ENCODE measurements at places on chromosomes 6 and 20. TPM values are rescaled to one million over a fixed set of nuclear protein-coding genes. Genes with fewer than 3 reads are reported as not detected.
A peak's percentile ranks its signal among the peaks of the same experiment; 100 is the strongest.

GRCh38 chr20:62029949-62030348, 35.7 kb downstream of the TAF4 start:
- H3K27me3 ChIP-seq: no peaks in the 10 kb centered on the region
- DNase-seq: no peak
- H3K27ac ChIP-seq: no peak overlapping the region
- no peak overlapping the region for H3K4me3 ChIP-seq

GRCh38 chr6:31525553-31525931, 3.2 kb upstream of the MCCD1 start:
- H3K27me3 ChIP-seq: no peaks in the 10 kb centered on the region
- DNase-seq: no peak
- no peaks in the 10 kb centered on the region for H3K4me1 ChIP-seq
- no peak overlapping the region for H3K4me3 ChIP-seq
- no peak overlapping the region for H3K27ac ChIP-seq
- H3K36me3 ChIP-seq: peaks cover 11% of the 10 kb centered on the region

DNA sequence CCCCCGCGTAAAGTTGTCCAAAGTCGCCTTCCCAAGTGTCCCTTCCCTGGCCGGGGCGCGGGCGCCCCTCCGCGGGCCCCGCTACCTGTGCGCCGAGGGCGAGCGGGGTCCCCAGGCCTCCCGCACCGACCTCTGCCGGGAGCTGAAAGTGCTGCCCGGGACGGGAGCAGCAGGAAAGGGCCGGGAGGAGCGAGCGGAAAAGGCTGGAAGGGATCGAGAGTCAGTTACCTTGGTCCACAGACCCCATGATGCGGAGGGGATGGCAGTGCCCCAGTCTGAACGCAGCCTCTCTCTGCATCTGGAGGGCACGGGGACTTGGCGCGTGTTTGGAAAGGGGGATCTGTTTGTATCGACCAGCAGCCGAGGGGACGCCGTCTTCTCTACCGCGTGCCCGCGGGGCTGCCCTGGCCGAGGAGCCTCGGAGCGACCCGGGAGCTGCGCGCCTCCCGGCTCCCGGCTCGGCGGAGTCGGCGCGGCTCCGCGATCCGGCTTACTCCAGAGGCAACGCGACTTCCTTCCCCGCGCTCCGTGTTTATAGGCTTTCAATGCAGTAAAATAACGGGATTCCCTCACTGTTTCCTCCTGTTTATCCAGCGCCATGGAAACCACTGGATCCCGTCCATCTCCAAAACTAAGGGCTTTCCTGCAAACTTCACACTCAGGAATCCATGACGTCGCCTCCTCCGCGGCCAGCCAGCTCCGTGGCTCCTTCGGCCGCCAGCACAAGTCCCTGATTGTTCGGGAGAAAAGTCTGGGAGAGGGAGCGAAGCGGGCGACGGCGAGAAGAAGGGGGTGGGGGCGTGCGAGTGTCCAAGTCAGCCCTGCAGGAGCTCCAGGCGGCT, 20.0 kb upstream of the NFATC2 start:
- H3K27me3 ChIP-seq: peaks cover 45% of the 10 kb centered on the region
- peak overlapping the region; percentile 15 for H3K4me3 ChIP-seq
- H3K27ac ChIP-seq: no peak overlapping the region
- H3K36me3 ChIP-seq: no peaks in the 10 kb centered on the region

Gene OPN5
- not detected for total RNA-seq

Gene STMN3
- total RNA-seq: 120 TPM

Gene TBXT
- total RNA-seq: not detected

DNA sequence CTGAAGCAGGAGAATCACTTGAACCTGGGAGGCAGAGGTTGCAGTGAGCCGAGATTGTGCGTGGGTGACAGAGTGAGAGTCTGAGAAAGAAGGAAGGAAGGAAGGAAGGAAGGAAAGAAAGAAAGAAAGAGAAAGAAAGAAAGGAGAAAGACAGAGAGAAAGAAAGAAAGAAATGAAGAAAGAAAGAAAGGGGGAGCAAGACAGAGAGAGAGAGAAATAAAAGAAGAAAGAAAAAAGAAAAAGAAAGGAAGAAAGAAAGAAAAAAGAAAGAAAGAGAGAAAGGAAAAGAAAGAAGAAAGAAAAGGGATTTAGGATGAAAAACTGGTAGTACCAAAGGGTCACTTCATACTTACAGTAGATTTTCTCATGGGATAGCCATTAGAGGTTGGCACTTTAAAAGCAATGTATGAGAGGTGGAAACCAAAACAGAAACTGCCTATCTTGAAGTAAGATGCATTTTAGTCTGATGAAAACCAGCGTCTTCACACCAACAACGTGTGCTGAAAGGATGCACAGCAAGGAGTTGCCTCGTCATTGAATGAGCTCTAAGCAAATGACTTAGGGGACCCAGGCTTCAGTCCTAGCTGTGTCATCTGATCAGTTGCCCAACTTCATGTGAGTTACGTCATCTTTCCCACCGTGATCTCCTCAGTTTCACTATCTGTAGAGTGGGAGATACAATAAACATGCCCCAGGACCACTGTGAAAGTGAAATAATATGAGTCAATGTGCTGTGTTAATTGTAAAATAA, 133.9 kb upstream of the NEDD9 start:
- H3K36me3 ChIP-seq: no peaks in the 10 kb centered on the region
- DNase-seq: peak; percentile 19
- H3K27ac ChIP-seq: peak overlapping the region; percentile 38
- H3K4me1 ChIP-seq: peaks cover 62% of the 10 kb centered on the region
- H3K4me3 ChIP-seq: peak overlapping the region; percentile 42
- no peaks in the 10 kb centered on the region for H3K27me3 ChIP-seq

Gene SLC35B2
- total RNA-seq: 20.9 TPM

Gene PRDM1
- total RNA-seq: 34.0 TPM

DNA sequence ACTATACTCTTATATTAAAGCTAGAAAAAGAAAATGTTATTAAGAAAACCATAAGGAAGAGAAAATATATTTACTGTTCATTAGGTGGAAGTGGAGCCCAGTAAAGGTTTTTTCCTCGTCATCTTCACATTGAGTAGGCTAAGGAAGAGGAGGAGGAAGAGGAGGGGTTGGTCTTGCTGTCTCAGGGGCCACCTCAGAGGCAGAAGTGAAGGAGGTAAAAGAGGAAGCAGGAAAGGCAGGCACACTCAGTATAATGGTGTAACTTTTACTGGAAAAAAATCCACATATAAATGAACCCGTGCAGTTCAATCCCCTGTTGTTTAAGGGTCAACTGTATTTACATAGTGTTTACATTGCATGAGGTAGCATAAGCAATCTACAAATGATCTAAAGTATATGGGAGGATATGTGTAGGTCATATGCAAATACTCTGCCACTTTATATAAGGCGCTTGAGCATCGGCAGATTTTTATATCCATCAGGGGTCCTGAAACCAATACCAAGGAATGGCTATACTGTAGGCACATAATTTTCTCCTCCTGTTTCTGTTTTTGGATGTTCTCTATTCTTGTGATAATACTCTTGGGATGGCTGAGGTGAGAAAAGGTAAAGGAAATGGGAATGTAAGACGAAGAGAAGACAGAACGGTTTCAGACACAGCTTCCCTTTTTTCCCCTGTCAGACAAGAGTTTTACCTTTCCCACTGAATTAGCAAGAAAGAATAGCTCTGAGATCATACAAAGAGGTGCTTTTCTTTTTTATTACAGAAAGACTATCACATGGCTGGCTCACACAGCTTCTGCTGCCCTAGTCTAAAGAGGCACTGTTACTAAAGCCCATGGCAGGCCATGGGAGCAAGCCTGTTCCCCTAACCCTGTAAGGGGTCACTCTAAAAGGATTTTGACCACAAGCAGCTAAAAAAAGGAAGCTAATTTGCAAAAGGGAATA, 59.9 kb downstream of the NUDT3 start:
- H3K36me3 ChIP-seq: no peaks in the 10 kb centered on the region
- no peak overlapping the region for H3K27ac ChIP-seq
- H3K27me3 ChIP-seq: no peaks in the 10 kb centered on the region
- no peak overlapping the region for H3K4me3 ChIP-seq
- H3K4me1 ChIP-seq: peaks cover 1% of the 10 kb centered on the region

Gene ZNF335
- 63.2 TPM for total RNA-seq

DNA sequence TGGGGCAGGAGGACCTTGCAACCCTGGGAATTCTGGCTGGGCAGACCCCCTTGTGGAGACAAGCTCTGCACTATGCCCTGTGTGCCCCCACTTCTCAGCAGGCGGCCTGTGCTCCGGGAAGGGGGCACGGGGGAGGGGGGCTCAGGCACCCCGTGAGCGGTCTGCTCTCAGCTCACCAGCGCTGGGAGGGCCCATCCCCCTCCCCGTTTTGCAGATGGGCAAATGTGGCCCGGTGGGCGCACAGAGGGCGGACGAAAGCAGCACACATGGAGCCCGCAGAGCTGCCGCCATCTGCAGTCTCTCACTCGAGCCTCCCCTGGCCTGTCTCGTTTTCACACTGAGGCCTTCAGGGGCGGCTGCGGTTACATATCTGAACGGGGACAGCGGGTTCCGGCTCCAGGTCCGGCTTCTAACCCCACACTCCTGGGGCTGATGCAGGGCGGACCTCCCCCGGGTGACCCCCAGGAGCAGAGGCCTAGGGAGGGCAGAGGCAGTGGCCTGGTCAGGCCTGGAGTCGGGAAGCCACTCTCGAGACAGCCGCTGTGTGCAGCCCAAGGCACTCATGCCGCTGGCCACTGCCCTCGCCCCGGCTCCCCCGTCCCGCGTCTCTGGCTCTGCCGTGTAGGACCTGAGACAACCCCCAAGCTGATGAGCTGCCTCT, 13.9 kb downstream of the CHRNA4 start:
- no peak for DNase-seq
- no peaks in the 10 kb centered on the region for H3K27me3 ChIP-seq
- H3K4me1 ChIP-seq: no peaks in the 10 kb centered on the region
- H3K4me3 ChIP-seq: no peak overlapping the region

Gene MPC1
- 34.7 TPM for total RNA-seq

DNA sequence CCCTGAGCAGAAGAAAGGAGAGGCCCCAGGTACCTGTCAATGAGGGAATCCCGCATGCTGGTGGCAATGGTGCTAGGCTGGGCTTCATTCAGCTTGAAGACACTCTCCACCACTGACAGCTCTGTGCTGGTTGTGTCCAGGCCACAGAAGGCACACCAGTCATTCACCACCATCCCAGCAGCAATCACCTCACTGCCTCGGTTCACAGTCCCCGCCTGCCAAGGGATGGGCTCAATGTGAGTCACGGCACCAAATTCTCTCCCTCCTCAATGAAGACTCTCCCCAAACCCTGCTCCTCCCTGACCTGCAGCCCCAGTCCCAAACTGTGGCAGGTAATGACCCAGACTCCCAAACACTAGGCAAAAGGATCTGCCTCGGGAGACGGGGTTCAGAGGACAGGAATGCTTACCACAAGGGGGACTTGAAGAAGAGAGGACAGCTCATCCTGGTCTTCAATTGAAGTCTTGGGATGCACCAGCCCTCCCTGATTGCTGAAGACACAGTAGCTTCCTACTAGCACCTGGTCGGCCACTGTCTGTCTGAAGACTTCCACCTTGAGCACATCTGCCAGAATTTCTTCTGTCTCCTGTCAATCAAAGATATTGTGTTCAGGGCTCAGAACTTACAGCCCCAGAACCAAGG, 1.7 kb upstream of the MMP24OS start:
- no peak for DNase-seq
- H3K36me3 ChIP-seq: peaks cover 38% of the 10 kb centered on the region
- H3K4me3 ChIP-seq: no peak overlapping the region
- peaks cover 27% of the 10 kb centered on the region for H3K4me1 ChIP-seq

DNA sequence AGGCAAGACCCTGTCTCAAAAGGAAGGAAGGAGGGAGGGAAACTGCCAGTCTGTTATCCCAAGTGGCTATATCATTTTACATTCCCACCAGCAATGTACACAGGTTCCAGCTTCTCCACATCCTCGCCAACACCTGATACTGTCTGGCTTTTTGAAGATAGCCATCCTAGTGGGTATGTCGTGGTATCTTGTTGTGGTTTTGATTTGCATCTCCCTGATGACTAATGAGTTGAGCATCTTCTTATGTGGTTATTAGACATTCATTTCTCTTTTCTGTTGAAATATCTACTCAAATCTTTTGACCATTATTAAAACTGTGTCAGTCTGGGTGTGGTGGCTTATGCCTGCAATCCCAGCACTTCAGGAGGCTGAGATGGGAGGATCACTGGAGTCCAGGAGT, 47.9 kb upstream of the ARID1B start:
- no peak overlapping the region for H3K27ac ChIP-seq
- H3K4me1 ChIP-seq: no peaks in the 10 kb centered on the region
- no peak overlapping the region for H3K4me3 ChIP-seq
- no peaks in the 10 kb centered on the region for H3K27me3 ChIP-seq
- DNase-seq: no peak
- H3K36me3 ChIP-seq: no peaks in the 10 kb centered on the region

- no peak overlapping the region for H3K4me3 ChIP-seq
- no peak overlapping the region for H3K27ac ChIP-seq
- DNase-seq: no peak
- no peaks in the 10 kb centered on the region for H3K36me3 ChIP-seq
- H3K4me1 ChIP-seq: no peaks in the 10 kb centered on the region
- no peaks in the 10 kb centered on the region for H3K27me3 ChIP-seq
These were observed 34.9 kb downstream of the FOXC1 start for GRCh38 chr6:1644516-1645060.
